ENCODE measurements at places on chromosomes 3 and 15. TPM values are rescaled to one million over a fixed set of nuclear protein-coding genes. Genes with fewer than 3 reads are reported as not detected.

DNA sequence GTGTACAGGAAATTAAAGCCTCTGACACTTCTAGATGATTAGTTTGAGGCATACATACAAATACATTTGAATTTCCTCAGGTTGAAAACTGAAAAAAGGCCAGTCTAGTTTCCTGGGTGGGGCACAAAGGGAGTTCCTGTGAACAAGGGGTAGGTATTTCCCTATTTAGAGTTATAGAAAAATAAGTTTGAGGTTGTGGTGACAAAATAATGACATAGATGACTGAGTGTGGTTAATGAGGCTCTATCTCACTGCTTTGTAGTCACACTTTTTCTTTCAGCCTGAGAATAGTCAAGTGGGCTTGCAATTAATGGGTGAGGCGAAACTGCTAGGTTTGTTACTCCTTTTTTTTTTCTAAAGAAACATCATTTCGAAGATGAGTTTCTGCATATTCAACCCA, 4.3 kb downstream of the SLCO3A1 start:
- DNase-seq: no peak

GP9 gene
- 3.3 TPM for polyA plus RNA-seq

DNA sequence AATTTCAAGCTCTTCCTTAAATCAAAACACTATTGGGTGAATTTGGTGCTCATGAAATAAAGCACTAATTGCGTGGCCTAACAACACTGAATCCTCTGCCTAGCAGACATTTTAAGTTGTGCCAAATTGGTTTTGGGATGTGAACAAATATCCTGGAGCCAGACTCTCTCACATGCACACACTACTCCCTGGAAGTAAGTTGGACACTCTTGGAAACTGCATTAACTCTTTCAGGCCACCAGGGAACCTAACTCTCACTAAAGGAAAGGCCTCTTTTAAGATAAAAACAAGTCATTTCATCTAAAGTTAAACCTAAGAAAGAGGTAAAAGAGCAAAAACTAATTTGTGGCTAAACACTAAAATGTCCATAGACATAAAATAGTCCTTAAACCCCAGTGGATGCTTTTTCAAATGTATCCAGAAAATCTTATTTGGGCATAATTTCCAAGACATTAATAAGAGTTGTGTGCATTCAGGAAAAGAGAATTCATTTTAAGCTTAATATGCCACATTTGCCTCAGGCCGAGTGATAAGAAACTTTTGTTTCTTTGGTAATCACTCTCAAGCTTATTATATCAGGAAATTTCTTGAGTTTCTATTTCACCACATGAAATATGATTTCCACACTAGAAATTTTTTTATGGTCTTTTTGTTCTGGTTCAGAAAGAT, 61.8 kb downstream of the ZBTB20 start:
- DNase-seq: no peak

DNA sequence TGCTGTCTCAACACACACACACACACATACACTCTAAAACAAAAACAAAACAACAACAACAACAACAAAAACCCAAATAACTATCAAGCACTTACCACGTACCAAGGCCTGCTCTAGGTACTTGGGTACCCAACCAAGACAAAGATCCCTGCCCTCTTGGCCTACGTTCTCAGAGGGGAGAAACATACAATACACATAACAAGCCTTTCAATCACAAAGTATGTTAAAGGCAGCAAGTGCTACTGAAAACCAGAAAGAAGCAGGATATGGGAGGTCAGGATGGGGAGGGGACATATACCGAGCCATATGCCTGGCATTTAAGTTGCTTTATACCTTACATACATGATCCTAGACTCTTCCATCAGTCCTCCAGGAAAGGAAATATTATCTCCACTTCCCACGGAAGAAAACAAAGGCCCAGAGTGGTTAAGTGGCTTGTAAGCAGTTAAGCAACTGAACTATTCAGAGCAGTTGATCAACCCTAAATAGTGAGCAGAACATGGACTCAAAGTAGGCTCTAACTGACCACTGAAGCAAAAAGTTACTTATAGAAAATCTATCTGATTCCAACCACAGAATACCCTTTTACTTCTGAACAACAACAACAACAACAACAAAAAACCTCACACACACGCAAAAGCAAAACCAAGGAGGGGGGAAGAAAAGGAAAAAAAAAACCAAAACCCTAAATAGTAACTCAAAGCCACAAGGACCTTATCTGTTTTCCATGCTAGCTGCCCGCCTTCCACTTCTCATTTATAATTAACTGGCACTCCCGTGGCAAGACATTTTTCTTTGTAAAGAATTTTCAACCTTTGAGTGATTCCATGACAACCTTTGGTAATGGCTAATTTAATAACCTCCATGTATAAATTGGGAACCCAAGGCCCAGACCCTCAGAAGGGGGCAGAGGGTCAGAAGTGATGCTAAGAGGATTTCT, 21.0 kb downstream of the PRICKLE2 start:
- DNase-seq: no peak

GRIP2 gene
- polyA plus RNA-seq: 0.60 TPM

ANKDD1A gene
- 9.8 TPM for polyA plus RNA-seq
